Hindlimb muscle (tissue), 1 donor: ENCODE measurements at places on chromosomes 16 and 17. TPM values are rescaled to one million over a fixed set of nuclear protein-coding genes. Genes with fewer than 3 reads are reported as not detected.

Gene KRT24
- polyA plus RNA-seq, result not detected

Gene YPEL2
- 16.5 TPM for polyA plus RNA-seq

Gene KRTAP4-3
- not detected for polyA plus RNA-seq

Gene CASKIN2
- polyA plus RNA-seq, result 32.0 TPM

Gene CHST6
- polyA plus RNA-seq, result 0.77 TPM
